ENCODE measurements at places on chromosomes 11 and 22. TPM values are rescaled to one million over a fixed set of nuclear protein-coding genes. Genes with fewer than 3 reads are reported as not detected.

Gene PRAME
- total RNA-seq: 1.1 TPM

Gene NLRP10
- total RNA-seq: 0.71 TPM

Gene HBB
- total RNA-seq: not detected

Gene DNAJB7
- not detected for total RNA-seq

Gene KIAA0930
- total RNA-seq: 65.3 TPM

Gene MPEG1
- not detected for total RNA-seq

Gene OR52E8
- not detected for total RNA-seq

Gene TRAPPC4
- 94.3 TPM for total RNA-seq

Gene VWCE
- total RNA-seq: 12.3 TPM

Gene PATE4
- not detected for total RNA-seq

Gene MPST
- total RNA-seq: 86.0 TPM

Gene NEFH
- total RNA-seq: 2.0 TPM

Gene SNX32
- total RNA-seq: 1.1 TPM

Gene TP53AIP1
- not detected for total RNA-seq

Gene KRTAP5-11
- total RNA-seq: not detected

Gene TEX12
- total RNA-seq: not detected

Gene LSP1
- total RNA-seq: not detected

Gene KDM2A
- total RNA-seq: 56.6 TPM

Gene PRDM11
- 11.7 TPM for total RNA-seq

Gene USP28
- total RNA-seq: 110 TPM

Gene OR6T1
- total RNA-seq: not detected

Gene OR52M1
- not detected for total RNA-seq

Gene PPP6R2
- total RNA-seq: 32.3 TPM

Gene ART1
- total RNA-seq: not detected

Gene TPBGL
- 0.25 TPM for total RNA-seq

Gene FAM180B
- total RNA-seq: not detected

Gene C11orf91
- not detected for total RNA-seq

Gene MICAL2
- total RNA-seq: 4.2 TPM

Gene UFD1
- total RNA-seq: 74.6 TPM

Gene MS4A8
- not detected for total RNA-seq

Gene LIF
- 3.3 TPM for total RNA-seq

Gene RIC8A
- 76.7 TPM for total RNA-seq

Gene NOX4
- 2.3 TPM for total RNA-seq

Gene CYP2D6
- 0.77 TPM for total RNA-seq

Gene SLC25A17
- 40.2 TPM for total RNA-seq

Gene OR10W1
- not detected for total RNA-seq

Gene POU2AF2
- not detected for total RNA-seq

Gene TH
- not detected for total RNA-seq

Gene PNPLA3
- 24.6 TPM for total RNA-seq

Gene BCR
- total RNA-seq: 122 TPM

Gene IGLL5
- not detected for total RNA-seq

Gene GRK3
- total RNA-seq: 35.3 TPM

Gene TRPM5
- total RNA-seq: 0.11 TPM

Gene NR1H3
- 21.2 TPM for total RNA-seq

Gene ARRB1
- total RNA-seq: 31.8 TPM

Gene BEST1
- total RNA-seq: 0.23 TPM

Gene TPP1
- 34.9 TPM for total RNA-seq
